Tibial nerve (tissue), 4 donors: ENCODE measurements at places on chromosomes 7 and 10.

GRCh38 chr10:97852840-97853405, 3.3 kb downstream of the GOLGA7B start:
- no peak for DNase-seq
- no peak overlapping the region for H3K4me3 ChIP-seq
- peaks cover 16% of the 10 kb centered on the region for H3K4me1 ChIP-seq
- no peaks in the 10 kb centered on the region for H3K36me3 ChIP-seq
- H3K27me3 ChIP-seq: no peaks in the 10 kb centered on the region
- no peak overlapping the region for H3K27ac ChIP-seq

DNA sequence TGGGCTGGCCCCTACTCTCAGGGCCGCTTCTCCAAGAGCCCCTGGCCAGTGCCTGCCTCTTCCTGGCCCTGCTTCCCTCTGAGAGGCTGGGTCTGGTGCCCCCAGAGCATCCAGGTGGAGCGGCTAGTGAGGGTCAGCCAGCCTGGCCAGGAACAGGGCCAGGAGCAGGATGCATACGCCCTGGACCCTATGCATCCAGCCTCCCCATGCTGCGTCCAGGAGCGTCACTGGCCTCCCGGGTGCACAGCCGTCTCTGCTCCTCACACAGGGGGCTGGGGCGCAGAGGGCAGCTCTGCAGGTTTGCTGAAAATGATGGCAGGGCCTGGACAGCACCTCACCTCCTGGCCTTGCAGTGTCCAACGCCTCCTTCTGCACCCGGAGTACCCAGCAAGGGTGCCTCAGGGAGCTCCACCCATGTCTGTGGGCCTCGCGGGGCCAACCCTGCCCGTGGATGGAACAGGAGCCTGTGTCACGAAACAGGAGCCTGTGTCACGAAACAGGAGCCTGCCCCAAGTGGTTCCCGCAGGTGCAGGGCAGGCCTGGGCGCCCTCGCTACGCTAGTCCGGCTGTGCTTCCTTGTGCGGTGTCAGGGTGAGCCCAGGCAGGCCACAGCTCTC, 246.2 kb upstream of the PPP2R2D start:
- DNase-seq: no peak
- H3K27ac ChIP-seq: no peak overlapping the region
- H3K4me1 ChIP-seq: peaks cover 4% of the 10 kb centered on the region

- H3K36me3 ChIP-seq: no peaks in the 10 kb centered on the region
- DNase-seq: no peak
- H3K4me1 ChIP-seq: no peaks in the 10 kb centered on the region
- no peak within 1 kb of the TSS for H3K4me3 ChIP-seq
Measured at GRCh38 chr10:103479135-103479534, at the start of gene CALHM3. TSS of gene CALHM3 (minus strand) at chr10:103479240. CDS start at chr10:103479032, 208 bp downstream.

DNA sequence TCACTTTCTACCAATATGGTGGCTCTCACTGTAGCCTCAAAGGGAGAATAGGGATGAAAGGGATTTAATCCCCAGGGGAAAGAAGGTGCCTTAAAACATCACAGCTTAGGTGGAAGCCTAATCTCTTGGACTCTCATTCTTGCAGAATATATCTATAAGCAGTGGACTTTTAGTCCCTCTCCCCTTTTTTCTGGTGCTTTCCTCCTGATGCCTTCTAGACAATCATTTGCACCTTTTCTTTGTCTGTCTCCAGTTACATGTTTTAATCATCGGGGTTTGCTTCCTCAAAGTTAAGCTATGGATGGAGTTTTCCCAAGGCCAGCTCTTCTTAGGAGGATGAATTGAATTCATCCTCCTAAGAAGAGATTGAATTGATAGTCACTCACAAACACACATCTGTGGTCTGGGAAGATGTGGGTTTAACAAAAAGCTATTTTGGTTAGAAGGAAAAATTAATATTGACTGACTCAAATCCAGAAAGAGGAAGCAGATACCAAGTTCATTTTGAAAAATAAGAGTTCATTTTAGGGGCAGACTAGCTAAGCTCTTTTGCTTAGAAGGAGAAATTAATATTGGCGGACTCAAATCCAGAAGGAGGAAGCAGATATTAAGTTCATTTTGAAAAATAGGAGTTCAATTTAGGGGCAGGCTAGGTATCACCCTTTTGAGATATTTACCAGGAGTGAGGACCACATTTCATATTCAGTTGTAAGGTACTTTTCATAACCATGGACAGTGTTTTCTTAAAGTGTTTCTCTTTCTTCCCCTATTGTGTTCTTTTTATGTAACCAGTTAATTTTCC, 35.2 kb upstream of the PLEKHS1 start:
- no peak for DNase-seq
- H3K27ac ChIP-seq: no peak overlapping the region
- peaks cover 8% of the 10 kb centered on the region for H3K4me1 ChIP-seq
- H3K36me3 ChIP-seq: no peaks in the 10 kb centered on the region
- H3K27me3 ChIP-seq: no peaks in the 10 kb centered on the region
- H3K4me3 ChIP-seq: no peak overlapping the region

DNA sequence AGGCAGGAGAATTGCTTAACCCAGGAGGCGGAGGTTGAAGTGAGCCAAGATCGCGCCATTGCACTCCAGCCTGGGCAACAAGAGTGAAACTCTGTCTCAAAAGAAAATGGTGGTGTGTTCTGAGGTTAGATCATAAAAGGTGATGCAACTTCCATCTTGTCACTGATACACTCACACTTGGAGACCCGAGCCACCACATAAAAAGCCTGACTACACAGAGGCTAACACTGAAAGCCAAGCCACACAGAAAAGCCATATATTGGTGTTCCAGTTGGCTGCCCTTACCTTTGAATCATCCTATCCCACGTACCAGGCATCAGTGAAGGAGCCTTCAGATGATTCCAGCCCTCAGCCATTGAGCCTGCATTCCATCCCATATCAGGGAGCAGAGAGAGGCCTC, 4.0 kb downstream of the MORN4 start:
- H3K36me3 ChIP-seq: no peaks in the 10 kb centered on the region
- DNase-seq: no peak
- no peaks in the 10 kb centered on the region for H3K27me3 ChIP-seq

DNA sequence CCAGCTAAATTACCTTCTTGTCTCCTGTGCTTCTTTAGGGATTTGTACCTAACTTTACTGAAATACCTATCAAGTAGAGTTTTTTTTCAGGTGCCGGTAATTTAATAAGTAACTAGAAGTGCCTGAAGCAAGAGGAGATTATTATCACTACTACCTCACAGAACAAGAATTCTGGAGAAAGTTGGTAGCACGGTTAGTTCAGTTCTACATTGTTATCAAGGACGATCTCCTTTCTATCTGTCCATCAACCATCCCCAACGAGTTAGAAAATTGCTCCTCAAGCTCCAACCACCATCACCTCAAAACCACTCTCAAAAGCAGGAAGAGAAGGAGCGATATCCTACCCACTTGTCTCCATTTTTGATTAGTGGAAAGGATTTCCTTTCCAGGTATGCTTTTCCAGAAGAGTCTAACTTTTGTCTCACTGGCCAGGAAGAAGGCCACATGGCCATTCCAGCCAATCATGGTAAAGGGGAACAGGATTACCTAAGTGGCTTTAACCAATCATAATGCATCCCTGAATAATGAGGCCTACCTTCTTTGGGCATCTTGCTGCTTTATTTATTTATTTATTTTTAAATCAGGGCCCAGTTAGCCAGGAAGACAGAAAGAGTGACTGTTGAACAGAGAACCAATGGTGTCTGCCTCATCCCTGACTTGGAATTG, 265.2 kb downstream of the SNX13 start:
- no peak overlapping the region for H3K27ac ChIP-seq
- H3K4me1 ChIP-seq: peaks cover 19% of the 10 kb centered on the region
- DNase-seq: no peak
- H3K36me3 ChIP-seq: no peaks in the 10 kb centered on the region
- H3K4me3 ChIP-seq: no peak overlapping the region

DNA sequence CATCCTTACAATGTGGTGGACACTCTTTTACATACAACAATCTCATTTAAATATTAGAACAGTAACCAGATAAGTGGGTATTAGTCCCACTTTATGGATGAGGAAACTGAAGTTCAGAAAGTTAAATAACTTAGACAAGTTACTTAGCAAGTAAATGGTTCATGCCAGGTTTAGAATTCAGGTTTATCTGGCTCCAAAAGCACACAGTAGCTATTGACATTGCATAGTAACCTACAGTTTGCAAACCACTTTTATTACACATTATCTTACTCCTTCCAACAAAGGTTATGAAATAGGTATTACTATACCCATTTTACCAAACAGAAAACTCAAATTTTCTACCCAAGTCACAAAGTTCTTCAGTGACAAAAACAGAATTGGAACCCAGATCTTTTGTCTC, 19.7 kb upstream of the NKX2-3 start:
- DNase-seq: no peak
- H3K27ac ChIP-seq: no peak overlapping the region
- peaks cover 24% of the 10 kb centered on the region for H3K27me3 ChIP-seq
- H3K4me3 ChIP-seq: no peak overlapping the region
- no peaks in the 10 kb centered on the region for H3K4me1 ChIP-seq
- H3K36me3 ChIP-seq: no peaks in the 10 kb centered on the region

GRCh38 chr7:97499204-97499603, 232.7 kb upstream of the TAC1 start:
- DNase-seq: no peak
- no peaks in the 10 kb centered on the region for H3K36me3 ChIP-seq
- no peaks in the 10 kb centered on the region for H3K4me1 ChIP-seq
- H3K4me3 ChIP-seq: no peak overlapping the region
- H3K27ac ChIP-seq: no peak overlapping the region

GRCh38 chr10:89992575-89992974, 291.2 kb downstream of the KIF20B start:
- H3K4me3 ChIP-seq: no peak overlapping the region
- H3K27me3 ChIP-seq: no peaks in the 10 kb centered on the region
- DNase-seq: no peak
- no peak overlapping the region for H3K27ac ChIP-seq
- no peaks in the 10 kb centered on the region for H3K36me3 ChIP-seq

DNA sequence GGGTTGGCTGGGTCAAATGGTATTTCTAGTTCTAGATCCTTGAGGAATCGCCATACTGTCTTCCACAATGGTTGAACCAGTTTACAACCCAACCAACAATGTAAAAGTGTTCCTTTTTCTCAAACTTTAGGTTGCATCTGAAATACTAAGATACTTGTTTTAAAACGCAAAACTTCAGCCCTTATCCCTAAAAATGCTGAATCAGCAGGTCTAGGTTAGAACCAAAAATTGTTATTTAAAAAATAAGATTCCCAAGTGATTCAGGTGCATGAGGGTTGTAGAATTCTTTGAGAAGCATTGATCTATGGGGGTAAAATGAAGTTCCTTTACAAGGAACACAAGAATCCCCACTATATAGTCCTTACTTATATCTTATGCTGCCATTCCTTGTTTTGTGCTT, 56.5 kb upstream of the BICC1 start:
- H3K4me1 ChIP-seq: peaks cover 10% of the 10 kb centered on the region
- H3K4me3 ChIP-seq: no peak overlapping the region
- no peaks in the 10 kb centered on the region for H3K36me3 ChIP-seq

DNA sequence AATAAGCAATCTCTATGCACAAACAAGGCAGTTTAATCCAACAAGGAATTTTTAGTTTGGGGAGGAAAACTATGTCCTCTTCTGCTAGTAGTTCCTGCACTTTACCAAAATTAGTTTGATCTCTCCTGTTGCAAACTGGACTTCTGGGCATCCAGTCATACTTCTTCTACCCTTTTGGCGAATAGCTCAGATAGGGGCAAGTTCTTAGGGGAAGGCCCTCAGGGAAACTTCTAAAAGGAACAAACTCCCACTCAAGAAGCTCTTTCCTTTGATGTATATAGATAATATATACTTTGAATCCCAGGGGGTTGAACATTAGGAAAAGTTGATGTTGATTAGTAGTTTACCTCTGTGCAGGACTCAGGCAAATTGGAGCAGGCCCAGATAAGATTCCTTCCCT, 21.5 kb upstream of the PPP1R17 start:
- H3K36me3 ChIP-seq: no peaks in the 10 kb centered on the region
- DNase-seq: no peak
- H3K27ac ChIP-seq: no peak overlapping the region
- no peaks in the 10 kb centered on the region for H3K4me1 ChIP-seq

DNA sequence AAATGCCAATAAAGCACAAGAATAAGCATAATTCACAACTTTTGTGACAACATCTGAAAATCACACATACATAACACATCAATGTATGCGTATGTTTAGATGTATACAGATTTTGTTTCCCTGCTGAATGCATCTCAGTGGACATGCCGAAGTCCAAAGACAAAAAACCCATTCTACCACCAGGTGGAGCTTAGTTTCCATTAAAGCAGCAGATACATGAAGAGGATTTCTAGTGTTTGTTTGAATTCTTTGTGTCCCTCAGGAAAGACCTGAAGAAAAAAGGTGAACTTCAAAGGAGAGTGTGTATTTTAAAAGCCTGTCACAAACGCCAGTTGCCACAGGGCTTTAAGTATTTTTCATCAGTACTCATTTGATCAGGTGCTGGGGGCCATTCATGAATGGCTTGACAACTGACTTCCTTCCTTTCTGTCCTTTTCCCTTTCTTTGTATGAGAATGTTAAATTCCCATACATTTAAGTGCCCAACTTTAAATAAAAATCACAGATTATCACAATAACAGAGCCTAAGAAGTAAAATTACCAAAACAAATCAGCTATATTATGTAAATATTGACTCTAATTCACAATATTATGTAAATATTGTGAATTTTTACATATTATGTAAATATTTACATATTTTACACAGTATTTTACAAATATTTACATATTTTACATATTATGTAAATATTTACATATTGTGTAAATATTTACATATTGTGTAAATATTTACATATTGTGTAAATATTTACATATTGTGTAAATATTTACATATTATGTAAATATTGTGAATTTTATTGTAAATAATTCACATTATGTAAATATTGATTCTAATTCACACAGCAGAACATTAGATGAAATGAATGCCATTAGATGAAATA, 343.0 kb downstream of the CRPPA start:
- no peaks in the 10 kb centered on the region for H3K27me3 ChIP-seq
- no peak overlapping the region for H3K4me3 ChIP-seq
- no peaks in the 10 kb centered on the region for H3K36me3 ChIP-seq
- H3K27ac ChIP-seq: no peak overlapping the region

- H3K27ac ChIP-seq: no peak overlapping the region
- no peaks in the 10 kb centered on the region for H3K4me1 ChIP-seq
- H3K36me3 ChIP-seq: no peaks in the 10 kb centered on the region
- DNase-seq: no peak
- no peak overlapping the region for H3K4me3 ChIP-seq
- no peaks in the 10 kb centered on the region for H3K27me3 ChIP-seq
Measured at GRCh38 chr7:95863-96260, 96.5 kb upstream of the FAM20C start.

- no peak overlapping the region for H3K4me3 ChIP-seq
- no peaks in the 10 kb centered on the region for H3K27me3 ChIP-seq
- no peak overlapping the region for H3K27ac ChIP-seq
- no peaks in the 10 kb centered on the region for H3K4me1 ChIP-seq
Measured at GRCh38 chr7:30970594-30971094, 6.9 kb downstream of the GHRHR start.

DNA sequence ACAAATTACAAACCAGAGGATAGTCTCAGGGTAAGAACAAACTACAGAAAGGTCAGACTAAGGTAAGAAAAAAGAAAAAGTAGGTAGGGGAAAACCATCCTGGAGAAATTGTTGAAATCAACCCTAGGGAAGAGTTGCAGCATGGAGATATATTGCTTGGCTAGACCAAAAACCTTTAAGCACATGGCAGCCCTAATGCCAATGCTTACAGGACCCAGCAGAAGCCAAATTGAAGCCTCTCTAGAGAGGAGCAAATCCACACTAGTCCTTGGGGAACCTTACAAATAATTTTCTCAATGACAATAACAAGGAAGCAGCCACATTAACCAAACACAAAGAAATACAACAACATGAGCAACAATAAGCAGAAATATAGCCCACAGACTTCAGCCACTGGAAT, 81.9 kb downstream of the CNOT4 start:
- no peaks in the 10 kb centered on the region for H3K4me1 ChIP-seq
- H3K27me3 ChIP-seq: no peaks in the 10 kb centered on the region
- H3K4me3 ChIP-seq: no peak overlapping the region
